ENCODE measurements at places on chromosomes 1 and 21.

- ATAC-seq, result no peak
These were observed 96.5 kb downstream of the NME7 start for GRCh38 chr1:169271098-169271497.

DNA sequence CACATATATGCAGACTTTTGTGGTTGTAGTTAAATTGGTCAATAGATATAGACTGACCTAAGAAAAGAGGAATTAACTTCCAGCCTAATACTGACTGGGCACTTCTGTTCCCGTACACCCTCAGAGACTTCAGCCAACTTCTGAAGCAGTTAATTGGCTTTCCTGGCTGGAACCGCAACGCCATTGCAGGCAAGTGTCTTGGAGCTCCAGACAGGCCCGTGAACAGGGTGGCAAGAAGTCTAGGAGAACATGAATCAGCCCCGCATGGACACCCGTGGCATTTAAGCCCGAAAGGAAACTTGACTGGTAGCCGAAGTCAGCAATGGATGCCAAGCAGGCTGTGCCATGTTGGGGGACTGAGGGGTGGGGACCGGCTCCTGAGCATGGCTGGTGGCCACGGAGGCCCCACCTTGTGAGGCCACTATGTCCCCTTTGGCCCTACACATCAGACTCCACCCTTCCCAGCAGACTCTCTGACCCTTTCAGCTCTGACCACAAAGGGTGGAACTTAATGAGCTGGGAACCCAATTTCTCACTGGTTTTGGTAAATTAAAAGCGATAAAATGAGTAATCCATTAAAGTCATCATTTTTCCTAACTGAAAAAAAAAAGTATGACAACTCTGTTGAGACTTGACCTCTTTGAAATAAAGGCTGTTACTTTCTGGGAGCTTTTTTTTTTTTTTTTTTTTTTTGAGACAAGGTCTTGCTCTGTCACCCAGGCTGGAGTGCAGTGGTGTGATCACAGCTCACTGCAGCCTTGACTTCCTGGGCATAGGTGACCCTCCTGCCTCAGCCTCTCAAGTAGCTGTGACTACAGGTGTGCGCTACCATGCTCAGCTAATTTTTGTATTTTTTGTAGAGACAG lies 54.1 kb downstream of the RUNX1 start:
- no peak for ATAC-seq

GRCh38 chr1:154413177-154413783 lies 8.1 kb downstream of the IL6R start:
- ATAC-seq, result no peak

DNA sequence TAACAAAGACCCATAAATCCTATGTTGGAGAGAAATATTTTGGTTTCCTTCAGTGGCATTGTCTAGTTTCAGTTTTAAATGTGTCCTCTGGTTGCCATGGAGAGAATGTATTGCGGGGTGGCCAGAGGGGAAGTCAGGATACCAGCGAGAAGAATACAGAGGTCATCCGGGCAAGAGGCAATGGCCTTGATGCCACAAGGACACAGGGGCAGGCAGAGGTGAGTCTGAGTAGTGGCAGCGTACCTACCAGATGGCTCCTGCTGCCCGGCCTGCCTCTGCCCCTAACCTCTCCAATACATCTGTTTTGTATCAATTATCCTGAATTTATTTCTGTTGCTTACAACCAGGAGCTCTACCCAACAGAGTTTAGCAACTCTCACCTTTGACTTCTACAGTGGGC lies 14.9 kb downstream of the KLHDC7A start:
- ATAC-seq, result no peak

- ATAC-seq, result no peak
These were observed 144.7 kb downstream of the PCBP3 start for GRCh38 chr21:45788198-45788597.

- ATAC-seq, result no peak
These were observed 42.0 kb downstream of the STUM start for GRCh38 chr1:226590614-226591013.

GRCh38 chr1:222896630-222897526 lies 82.0 kb downstream of the DISP1 start:
- no peak for ATAC-seq

GRCh38 chr1:83530506-83530905 lies 468.4 kb downstream of the TTLL7 start:
- no peak for ATAC-seq

DNA sequence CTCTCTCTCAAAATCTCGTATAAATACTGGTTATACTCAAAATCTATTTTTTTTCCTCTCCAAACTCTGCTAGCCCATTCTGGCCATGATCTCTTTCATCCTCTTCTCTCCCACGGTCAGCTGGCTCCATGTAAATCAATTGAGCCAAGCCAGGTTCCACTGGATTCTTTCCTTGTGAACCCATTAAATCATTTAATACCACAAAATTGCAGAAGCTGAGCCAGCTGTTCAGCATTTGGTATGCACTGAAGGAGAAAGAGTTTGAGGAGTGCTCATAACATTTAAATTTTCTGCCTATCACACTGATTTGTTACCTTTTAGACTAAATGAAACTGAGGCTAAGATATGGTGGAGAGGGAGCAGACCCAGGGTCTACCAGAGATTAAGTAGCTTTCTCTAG lies 29.1 kb upstream of the TADA1 start:
- no peak for ATAC-seq

- no peak for ATAC-seq
These were observed 29.1 kb downstream of the SERINC2 start for GRCh38 chr1:31441970-31442647.

DNA sequence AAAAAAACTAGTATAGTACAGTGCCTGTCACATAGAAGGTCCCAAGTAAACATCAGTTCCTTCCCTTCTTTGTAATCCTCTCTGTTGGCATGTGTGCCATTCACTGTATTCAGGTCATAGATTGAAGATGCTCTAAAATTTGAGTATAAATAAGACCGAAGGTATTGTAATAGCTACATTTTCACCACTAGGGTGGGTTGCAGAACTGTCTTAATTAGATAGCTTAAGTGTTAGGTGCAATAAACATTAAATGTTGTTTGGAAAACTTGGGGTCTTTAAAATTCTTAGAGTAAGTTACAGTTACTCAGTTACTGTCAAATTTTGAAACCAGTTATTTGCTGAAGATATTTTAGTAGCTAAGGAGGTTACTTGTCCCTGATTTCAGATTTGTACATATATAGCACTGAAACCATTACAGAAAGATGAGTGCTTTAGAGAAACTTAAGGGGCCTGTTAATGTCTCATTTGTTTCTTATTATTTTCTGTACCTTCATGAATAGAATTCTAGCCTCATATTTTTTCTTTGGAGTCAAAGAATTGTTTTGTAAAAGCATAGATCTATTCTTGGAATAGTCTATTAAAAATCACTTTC lies 24.3 kb downstream of the PER3 start:
- no peak for ATAC-seq

GRCh38 chr1:93416183-93416582 lies 31.7 kb upstream of the FNBP1L start:
- ATAC-seq, result no peak

GRCh38 chr21:29394051-29394450 lies 95.3 kb downstream of the BACH1 start:
- ATAC-seq, result no peak

Data from esophagus mucosa (tissue), 1 donor.